ENCODE measurements at places on chromosomes 3 and 15.

- DNase-seq, result no peak
Measured at GRCh38 chr3:21436835-21437234, 314.2 kb downstream of the ZNF385D start.

- no peak for DNase-seq
Measured at GRCh38 chr3:46427916-46428833, 21.1 kb downstream of the CCRL2 start.

- no peak for DNase-seq
Measured at GRCh38 chr3:52483081-52483480, 12.1 kb upstream of the STAB1 start.

DNA sequence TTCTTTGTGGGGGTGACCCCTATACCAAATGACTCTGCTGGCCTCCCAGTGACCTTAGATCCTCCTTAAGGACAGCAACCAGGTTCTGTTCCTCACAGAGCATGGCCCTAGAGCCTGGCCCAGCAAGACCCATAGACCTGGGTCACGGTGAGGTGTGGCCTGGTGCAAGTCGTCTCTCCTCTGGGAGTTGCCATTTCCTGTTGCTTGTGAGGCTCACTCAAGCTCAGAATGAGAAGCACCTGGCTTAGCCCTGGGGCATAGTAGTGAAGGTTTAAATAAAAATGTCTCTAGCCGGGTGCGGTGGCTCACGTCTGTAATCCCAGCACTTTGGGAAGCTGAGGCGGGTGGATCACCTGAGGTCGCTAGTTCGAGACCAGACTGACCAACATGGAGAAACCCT is 131.3 kb downstream of the SMAD6 start:
- no peak for DNase-seq

- DNase-seq, result no peak
Measured at GRCh38 chr3:177523067-177523675, 325.9 kb upstream of the TBL1XR1 start.

DNA sequence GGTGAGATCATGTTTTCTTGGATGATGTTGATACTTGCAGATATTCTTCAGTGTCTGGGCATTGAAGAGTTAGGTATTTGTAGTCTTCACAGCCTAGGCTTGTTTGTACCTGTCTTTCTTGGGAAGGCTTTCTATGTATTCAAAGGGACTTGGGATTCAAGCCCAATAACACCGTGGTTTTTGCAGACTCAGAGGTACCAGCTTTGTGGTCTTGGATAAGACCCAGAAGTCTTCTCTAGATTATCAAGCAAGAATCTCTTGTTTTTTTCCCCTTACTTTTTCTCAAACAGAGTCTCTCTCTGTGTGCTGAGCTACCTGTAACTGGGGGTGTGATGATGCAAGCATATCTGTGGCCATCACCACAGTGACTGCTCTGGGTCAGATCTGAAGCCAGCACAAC is 42.7 kb upstream of the CCK start:
- DNase-seq, result no peak

DNA sequence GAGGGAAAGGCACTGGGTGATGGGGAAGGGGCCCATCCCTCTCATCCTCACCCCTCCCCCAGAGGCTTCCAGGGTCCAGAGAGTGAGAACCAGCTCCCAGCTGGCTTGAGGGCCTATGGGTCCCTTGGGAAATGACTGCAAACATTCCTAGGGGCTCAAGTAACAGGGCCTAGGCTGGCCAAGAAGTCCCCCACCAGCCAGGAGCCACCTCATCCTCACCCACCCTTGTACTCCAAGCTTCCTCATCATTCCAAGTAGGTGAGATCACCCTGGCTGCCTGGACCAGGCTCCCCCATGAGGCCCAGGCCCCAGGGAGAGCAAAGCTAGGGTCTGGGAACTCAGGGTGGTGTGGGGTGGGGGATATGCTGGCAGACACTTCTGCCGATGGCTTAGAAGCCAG is 14.8 kb downstream of the LOXL1 start:
- no peak for DNase-seq

DNA sequence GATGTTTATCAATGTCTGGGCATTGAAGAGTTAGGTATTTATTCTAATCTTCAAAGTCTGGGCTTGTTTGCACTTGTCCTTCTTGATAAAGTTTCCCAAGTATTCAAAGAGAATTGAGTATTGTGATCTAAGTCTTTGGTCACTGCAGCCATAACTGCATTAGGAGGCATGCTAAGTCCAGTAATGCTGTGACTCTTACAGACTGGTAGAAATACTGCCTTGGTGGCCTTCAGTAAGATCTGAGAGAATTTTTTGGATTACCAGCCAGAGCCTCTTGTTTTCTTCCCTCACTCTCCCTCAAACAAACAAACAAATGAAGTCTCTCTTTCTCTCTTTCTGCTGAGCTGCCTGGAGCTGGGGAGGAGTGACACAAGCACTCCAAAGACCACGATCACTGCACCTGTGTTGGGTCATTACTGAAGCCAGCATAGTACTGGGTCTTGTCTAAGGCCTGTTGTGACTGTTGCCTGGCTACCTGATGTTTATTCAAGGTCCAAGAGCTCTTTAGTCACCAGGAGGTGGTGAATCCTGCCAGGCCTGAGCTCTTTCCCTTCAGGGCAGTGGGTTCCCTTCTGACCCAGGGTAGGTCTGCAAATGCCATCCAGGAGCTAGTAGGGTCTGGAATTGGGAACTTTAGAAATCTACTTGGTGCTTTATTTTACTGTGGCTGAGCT is 14.8 kb upstream of the RBP2 start:
- DNase-seq, result no peak

- DNase-seq, result no peak
Measured at GRCh38 chr3:3149560-3149959, 22.8 kb downstream of the TRNT1 start.
